ENCODE measurements at places on chromosomes 1 and 21.
A peak's percentile ranks its signal among the peaks of the same experiment; 100 is the strongest.

DNA sequence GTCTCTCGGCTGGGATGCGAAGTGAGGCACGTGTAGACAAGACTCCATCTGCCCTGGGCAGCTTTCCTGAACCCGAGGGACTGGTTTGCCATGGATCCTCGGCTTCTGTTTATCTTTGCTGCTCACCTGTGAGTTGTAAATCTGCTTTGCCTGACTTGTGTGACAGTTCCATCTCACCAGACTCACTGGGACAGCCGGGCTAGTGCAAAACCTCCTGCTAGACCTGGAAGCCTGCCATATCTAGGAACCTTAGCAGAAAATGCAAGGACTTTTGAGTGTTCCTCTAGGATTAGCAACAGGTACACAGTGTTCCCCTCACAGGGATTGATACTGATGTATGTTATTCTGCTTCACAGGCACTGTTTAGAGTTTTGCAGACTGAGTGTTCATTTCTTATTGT, 218.6 kb downstream of the URB2 start:
- no peak for DNase-seq

DNA sequence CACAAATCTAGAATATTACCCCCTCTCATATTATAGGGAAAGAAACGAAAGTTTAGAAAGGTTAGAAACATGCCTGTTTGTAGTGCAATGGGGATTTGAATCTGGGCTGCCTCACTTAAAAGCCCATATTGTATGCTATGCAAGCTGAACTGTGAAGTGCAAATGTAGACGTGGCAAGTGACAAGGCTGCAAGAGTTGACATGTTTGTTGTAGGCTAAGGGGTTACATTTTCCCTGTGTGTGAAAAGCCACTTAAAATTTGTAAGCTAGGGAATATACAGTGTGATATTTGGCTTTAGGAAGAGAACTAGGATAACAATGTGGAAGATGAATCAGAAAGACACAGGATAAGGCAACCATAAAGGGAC, 29.0 kb downstream of the WDR26 start:
- no peak for DNase-seq

GRCh38 chr1:162222014-162222413, 152.5 kb downstream of the NOS1AP start:
- DNase-seq: no peak

GRCh38 chr1:58874757-58875755, 91.2 kb upstream of the JUN start:
- no peak for DNase-seq

- no peak for DNase-seq
Measured at GRCh38 chr21:41482301-41482700, 25.7 kb downstream of the TMPRSS2 start.

DNA sequence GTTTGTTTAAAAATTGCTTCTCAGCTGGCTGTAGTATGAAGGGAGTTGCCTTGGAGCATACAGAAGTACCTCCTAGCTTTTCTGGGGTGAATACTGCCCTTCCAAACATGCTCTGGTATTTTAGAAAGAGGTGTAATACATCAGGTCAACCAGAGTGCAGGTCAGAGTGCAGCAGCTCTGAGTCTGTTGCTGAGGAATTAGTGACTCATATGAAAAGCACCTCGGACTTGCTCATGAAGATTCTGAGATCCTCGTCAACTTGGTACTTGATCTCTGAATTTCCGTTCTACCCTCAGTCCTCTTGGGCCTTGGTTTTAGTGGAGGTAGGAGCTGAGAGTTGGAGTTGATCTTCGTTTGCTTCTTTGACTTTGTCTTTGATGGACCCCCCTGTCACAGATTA, 67.3 kb downstream of the NOS1AP start:
- DNase-seq: no peak

DNA sequence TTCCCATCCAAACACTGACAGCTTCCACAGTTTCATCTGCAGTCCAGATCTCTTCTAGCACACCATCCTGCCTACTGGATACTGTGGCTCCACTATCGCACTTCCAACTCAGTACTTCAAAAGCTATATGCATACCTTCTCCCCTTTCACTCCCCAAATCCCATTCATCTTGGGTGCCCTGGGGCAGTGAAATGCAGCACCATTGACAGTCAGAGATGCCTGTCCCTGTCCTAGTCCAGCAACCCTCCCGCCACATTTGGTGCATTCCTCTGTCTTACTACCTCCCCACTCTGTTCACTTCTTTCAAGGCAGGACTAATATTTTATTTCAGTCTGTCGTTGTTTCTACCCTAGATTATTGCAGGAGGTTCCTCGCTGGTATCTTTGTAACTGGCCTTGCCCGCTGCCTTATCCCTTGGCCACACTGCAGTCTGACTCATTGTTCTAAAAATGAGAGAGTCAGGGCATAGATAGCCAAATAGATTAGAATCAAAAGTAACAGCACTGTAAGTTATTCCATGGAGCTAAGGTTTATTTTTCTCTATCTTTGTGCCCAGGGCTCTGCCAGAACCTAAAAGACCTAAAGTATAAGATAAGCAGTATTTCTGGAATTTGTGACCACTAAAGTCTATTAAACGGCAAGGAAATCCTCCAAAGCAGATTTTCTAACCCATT, 96.7 kb downstream of the ESRRG start:
- DNase-seq: no peak

DNA sequence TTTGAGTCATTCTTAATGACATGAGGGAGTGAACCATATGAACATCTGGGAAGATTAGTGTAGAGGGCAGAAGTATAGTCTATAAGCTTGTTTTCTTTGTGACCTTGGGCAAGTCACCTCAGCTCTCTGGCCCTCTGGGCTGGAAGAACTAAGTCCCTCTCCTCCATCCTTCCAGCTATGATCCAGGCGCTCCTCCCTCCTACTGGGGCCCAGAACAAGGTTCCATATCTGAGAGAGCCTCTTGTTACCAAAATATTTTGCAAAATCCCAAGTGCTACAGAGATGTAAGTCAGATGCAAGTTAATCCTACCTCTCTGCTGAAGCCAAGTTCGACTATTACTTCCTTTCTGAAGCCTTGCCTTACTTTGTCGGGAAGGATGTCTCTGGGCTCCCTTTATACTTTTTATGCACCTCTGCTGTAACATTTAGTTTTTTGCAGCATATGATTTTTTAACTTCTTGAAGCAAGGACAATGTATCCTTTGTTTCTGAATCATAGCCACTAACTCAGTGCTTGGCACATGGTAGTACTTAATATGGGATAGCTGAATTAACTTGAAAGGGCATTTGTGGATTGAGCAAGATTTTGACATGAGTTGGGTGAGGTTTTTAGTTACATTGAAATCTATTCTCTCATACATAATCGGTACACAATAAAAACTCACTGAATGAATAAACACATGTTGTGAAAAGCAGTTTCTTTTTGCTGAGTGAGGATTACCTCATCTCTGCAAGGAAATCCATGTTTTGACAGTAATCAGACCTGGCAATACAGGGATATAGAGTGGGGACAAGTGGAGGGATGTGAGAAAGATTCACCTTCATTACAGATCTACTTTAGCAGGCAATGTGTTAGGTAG, 54.7 kb upstream of the BEND5 start:
- no peak for DNase-seq

- no peak for DNase-seq
Measured at GRCh38 chr21:43585514-43585913, 73.8 kb downstream of the HSF2BP start.

- DNase-seq: no peak
Measured at GRCh38 chr1:79161077-79161476, 154.5 kb upstream of the ADGRL4 start.

GRCh38 chr1:58401991-58402390, 144.5 kb downstream of the OMA1 start:
- DNase-seq: no peak

- peak; percentile 63 for DNase-seq
Measured at GRCh38 chr1:153679337-153680119, 1.0 kb downstream of the NPR1 start.

GRCh38 chr1:190098756-190099155, 378.9 kb downstream of the BRINP3 start:
- no peak for DNase-seq

DNA sequence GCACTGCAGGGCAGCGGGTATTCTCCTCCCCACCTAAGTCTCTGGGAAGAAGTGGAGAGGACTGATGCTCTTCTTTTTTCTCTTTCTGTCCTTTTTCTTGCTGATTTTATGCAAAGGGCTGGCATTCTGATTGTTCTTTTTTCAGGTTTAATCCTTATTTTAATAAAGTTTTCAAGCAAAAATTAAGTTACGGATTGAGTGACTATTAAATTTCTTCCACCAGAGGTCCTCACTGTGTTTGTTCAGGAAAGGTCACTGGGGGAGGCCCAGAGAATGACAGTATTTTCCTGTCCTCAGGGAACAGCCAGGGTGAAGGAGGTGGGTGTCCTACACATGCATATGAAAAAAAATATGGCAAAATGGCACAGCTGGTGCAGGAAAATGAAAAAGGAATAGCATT, 4.4 kb upstream of the ELF3 start:
- DNase-seq: no peak

DNA sequence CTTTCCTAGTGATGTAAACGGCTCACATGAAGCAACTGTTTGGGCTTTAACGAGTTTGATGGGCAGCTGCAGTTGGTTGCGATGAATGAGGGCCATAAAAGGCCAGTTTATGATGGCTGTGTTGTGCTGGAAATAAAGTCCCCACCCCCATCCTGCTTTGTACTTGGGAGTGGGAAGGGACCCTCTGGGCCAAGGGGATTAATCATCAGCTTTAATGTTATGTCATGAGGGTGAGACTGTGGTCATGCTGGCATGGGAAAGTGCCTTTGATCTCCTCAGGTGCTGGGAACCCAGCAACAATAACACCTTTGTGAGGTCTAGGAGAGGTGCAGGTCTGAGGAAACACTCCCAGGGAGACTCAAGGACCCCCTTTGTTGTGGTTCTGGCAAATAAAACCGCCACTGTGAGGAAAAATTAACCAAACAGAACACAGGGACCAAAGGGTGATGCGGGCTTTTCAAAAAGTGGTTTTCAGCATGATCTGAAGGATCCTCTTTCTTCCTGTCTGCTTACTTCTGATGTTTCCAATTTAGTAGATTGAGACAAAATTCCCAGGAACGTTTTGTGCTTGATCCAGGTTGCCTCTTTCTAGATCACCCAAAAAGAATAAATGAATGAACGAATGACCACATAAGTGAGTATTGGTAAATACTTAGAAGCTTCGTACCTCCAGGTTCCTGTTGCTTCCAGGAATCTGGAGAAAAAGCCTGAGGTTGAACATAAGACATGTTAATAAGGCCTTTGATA, 257.8 kb upstream of the HOOK1 start:
- no peak for DNase-seq

- no peak for DNase-seq
Measured at GRCh38 chr1:207713529-207713928, 38.3 kb upstream of the CD46 start.

DNA sequence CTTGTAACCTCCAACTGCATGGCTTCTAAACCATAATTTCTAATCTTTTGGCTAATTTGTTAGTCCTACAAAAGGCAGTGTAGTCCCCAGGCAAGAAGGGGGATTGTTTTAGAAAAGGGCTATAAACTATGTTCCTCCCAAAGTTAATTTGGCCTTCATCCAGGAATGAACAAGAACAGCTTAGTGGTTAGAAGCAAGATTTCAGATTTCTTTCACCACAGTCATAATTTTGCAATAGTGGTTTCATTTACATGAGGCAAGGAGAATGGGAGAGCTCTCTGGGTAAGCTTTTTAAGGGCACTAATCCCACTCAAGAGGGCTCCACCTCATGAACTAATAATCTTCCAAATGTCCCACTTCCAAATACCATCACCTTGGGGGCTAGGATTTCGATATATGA, 1353.9 kb downstream of the NCAM2 start:
- no peak for DNase-seq

DNA sequence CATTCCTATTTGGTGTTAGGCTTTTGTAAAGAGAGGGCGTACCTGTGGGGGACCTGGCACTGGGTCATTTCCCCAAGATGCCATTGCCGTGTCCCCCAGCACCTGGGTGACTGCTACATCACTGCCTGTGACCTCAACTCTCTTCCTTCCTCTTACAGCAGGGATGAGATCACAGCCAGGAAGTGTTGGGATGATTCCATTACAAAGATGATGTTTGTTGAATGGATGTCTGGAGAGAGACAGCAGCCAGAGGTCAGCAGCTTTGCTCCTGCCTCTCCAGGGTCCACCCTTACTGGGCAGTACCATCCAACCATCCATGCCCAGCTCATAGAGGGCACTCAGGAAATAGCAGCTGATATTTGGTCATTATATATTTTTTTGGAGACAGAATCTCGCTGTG, 35.1 kb downstream of the TMEM51 start:
- no peak for DNase-seq

DNA sequence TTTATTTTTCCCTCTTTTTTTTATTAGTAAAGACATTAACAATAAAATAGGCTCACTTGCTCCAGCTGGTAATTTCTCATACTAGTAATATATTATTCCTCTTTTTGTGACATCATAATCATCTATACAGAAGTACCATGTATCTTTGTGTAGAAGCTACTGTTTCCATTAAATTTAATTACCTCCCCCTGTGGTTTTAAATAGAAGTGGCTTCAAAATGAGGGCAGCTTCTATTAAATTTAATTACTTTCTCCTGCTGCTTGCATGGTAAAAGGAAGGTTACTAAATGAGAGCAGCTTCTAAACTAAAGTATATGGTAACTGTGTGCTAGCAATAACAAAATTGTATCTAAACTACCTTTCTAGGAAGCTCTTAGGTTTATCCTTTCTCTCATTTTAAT, 94.0 kb downstream of the DPYD start:
- no peak for DNase-seq

Measured in activated naive CD8-positive, alpha-beta T cell treated with anti-CD3 and anti-CD28 coated beads, Interleukin-2, amount 10 ng/mL, durations not matched to agents 7 days and 5 days (primary cell).